ENCODE measurements at places on chromosomes 6 and 20. TPM values are rescaled to one million over a fixed set of nuclear protein-coding genes. Genes with fewer than 3 reads are reported as not detected.

CLPSL1 gene
- not detected for total RNA-seq

SPATA25 gene
- total RNA-seq, result 0.90 TPM

TMEM170B gene
- total RNA-seq, result 2.0 TPM

ADGRF5 gene
- not detected for total RNA-seq

VWA7 gene
- total RNA-seq, result 1.6 TPM

WDR27 gene
- total RNA-seq, result 29.0 TPM

GRCh38 chr20:50680105-50680960 is 11.0 kb downstream of the RIPOR3 start:
- no peak for DNase-seq

DNA sequence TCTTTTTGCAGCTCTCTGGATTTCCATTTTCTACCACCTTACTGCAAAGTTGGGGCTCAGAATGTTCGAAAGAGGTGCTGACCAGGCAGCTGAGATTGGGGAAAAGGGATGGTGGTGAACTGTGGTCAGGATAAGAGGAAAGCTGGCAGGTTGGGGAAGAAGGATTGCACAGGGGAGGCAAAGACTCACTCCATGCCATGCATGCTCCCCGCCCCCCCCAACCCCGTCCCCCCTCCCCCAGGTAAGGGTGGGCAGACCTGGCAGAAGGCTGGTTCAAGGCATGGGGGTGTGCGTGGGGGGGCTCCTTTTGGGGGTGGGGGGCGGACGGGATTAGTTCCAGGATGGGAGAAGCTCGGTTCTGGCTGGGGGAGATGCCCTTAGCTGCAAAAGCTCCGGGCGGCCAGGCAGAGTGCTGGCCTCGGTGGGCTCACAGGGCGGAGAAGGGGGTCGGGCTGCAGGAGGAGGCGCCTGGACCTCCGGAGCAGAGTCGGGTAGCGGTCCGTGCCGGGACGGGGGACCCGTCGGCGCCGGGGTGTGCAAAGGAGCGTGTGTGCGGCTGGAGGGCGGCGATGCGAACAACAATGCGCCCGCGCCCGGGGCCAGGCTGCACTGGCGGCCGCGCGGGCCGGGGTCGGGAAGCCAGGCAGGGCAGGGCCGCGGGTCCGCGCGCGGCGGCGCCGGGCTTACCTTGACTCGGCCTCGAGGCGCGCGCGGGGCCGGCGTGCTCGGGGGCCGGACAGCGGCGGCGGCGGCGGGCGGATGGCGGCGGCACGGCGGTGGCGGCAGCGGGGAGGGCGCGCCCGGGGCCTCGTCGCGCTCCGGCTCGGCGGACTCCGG is 880 bp downstream of the ADNP start:
- peak; percentile 42 for DNase-seq

DNA sequence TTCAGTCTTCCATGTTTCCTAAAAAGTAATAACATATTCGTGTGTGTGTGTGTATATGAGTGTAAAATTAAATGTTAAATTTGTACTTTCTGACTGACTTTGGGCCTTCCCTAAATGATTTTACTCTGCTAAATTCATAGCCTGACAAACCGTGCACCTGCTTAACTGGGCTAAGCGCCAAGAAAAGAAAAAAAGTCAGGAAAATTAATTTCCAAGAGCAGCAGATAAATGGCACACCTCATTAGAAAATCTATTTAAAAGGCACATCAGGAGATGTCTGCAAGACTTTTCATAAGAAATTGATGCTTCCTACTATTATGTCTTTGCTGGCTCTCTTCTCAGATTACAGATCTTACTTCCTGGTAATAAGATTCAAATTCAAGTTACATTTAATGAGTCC is 72.4 kb downstream of the TRDN start:
- no peak for DNase-seq

GRCh38 chr20:944774-945410 is 28.8 kb upstream of the ANGPT4 start:
- DNase-seq, result no peak

- no peak for DNase-seq
Observed at GRCh38 chr6:57305107-57305506, 12.3 kb upstream of the PRIM2 start.

DNA sequence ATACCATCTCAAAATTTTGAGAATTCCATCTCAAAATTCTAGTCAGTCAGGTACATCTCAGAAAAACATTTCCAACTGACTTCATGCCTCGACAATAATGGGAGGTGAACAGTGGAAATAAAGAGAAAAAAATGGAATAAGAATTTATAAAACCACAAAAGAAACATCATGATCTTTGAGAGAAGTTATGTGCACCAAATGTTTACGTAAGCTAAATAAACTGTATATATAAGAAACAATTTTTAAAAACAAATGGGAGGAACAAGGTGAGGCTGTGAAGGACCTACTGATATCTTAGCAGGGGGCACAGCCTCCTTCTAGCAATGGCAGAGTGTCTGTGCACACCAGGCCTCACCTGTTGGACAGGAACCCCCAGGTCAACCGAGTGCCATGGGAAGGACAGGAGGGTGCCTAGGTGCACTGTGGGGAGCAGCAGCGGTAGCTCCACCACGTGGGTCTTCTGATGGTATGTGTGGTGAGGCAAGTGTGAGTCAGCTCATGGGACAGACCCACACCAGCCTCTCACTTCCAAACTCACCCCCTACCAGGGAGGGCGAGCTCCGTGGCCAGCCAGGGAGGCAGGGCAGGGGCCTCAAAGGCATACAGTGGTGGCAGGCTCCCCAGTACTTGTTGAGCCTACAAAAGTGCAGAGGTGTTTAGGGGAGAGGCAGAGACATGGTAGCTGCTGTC is 23.2 kb downstream of the DIDO1 start:
- DNase-seq, result no peak

DNA sequence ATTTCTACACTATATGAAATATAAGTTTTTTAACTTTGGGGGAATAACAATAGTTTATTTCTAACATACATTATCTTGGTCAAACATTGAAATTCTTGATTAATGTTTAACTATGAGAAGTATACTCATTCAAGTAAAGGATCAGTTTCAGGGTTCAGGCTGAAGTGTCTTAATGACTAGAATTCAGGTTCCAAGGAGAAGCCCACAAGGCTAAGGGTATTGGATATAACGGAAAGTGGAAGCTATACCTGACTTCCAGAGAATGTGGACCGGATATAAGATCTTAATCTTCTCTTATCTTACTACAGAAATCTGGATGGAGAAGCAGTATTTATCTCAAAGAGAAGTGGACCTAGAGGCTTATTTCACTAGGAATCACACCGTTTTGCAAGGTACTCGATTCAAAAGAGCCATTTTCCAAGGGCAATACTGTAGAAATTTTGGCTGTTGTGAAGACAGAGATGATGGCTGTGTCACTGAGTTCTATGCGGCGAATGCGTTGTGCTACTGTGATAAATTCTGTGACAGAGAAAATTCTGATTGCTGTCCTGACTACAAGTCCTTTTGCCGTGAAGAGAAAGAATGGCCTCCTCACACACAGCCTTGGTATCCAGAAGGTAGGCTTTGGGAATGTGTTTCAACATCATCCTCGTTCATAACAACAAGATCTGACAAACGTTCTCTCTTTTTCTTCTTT is at the start of gene TINAG:
Gene TINAG, plus strand, starts transcription at position 153 of the 697 bp plus-strand sequence. Its CDS starts 110 bp downstream, at position 263.
- DNase-seq, result no peak

DNA sequence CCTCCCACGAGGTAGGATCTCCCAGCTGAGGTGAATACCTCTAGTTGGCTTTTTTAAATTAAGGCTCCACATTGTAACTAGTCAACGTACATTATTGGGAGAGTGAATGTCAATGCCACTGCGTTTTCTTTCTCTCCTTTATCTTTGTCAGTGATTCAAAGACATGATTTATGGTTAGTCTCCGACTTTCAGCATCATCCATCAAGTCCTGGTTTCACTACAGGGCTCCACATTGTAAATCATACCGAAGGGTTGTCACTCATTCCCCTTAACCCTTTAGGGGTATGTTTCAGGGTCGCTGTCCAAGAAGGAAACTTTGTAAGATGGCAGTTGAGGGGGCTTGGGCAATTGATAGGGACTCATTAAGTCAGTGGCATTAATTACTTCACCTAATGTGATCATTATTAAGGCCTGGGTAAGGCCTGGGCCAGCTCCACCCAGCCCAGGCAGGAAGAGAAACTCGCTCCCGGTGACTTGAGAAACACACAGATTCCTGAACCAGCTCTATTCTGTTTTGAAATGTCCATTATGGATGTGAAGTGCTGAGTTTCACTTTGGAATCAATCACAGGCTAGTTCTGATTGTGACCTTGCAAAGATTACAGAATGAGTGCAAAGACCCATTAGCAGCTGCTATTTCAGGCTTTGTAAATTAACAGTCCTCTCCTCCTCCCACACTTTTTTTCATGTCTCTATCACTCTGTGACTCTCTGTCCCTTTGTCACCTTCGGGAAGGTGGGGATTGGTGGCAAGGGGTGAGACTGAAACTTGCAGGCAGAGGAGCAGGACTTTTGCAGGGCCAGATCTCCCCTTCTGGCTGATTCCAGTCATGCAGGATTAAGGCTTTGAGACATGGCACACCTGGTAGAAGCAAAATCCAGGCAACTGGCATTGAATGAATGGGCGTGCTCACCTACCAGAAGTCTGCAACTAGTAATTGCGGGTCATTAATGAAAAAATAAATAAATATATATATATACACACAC is 222.4 kb downstream of the TSHZ2 start:
- no peak for DNase-seq

DNA sequence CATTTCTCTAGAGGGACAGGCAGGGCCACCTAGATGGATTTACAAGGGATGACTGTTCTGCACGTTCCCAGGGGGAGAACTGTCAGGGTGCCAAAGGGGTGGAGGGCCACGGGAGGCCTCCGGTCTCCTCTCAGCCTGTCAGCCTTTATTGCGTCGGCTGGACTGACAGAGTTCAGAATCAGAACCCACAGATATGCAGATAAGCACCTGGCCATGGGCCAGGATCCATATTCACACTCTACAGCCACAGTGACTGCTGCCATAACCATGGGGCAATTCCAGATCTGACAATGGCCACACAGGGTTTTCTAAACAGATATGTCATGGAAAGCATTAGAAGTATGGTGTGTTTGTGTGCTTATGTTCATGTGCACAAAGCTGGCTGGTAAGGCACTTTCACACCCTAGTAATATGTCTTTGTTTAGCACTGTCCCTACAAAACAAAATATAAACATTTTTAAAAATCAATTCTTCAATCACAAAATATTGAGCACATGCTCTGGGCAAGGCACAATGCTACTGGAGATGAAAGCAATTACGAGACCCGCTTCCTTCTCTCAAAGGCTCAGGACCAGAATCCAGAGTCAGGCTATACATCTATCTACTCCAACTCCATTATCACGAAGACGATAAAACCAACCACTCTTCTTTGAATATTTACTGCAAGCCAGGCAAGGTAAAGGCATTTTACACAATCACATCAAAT is 29.1 kb downstream of the TRAM2 start:
- no peak for DNase-seq

DNA sequence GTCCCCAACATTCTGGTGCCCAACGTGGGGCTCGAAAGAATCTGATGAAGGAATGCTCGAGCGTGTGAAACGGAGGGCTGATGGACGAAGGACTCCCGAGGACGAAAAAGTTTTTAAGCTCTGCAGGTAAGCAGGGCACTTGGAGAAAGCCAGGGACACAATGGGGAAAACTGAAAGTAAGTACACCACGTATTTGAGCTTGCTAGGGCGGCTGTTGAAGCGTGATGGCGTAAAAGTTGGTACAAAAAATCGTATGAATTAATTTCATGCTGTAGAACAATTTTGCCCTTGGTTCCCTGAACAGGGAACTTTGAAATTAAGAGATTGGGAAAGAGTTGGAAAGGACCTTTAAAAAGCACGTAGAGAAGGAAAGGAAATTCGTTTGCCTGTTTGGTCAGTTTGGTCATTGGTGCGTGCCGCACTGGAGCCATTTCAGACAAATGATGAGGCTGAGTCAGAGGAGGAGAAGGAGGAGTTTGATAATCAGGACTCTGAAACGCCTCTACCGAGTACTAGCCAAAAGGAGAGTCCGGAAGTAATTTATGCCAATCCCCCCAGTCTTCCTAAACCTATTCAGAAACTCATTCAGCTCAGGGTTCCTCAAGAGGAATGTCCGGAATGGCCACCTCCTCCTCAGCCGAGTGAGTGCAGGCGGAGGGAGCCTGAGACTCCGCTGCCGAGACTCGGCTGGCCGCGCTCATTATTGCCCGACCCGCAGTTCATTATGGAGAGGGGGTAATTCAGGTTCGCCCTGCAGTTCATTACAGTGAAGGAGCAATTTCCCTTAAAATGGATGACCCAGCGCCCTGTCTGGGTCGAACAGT is 59.2 kb upstream of the PRSS16 start:
- peak; percentile 38 for DNase-seq

GRCh38 chr6:137780447-137781034 is 86.5 kb upstream of the TNFAIP3 start:
- no peak for DNase-seq

- DNase-seq, result no peak
Observed at GRCh38 chr20:63265891-63266515, 6.6 kb upstream of the ARFGAP1 start.

- no peak for DNase-seq
Observed at GRCh38 chr6:122704066-122704465, 75.5 kb upstream of the FABP7 start.

- peak; percentile 52 for DNase-seq
Observed at GRCh38 chr6:33840048-33840926, 36.5 kb upstream of the MLN start.

GRCh38 chr6:99838607-99839006 is 155.4 kb downstream of the MCHR2 start:
- no peak for DNase-seq

- peak; percentile 69 for DNase-seq
Observed at GRCh38 chr20:57620274-57620990, at the start of gene ZBP1. Gene ZBP1 (minus strand): TSS chr20:57620426. CDS start chr20:57620295, 131 bp downstream.

- no peak for DNase-seq
Observed at GRCh38 chr6:132131351-132131750, 180.2 kb upstream of the CCN2 start.

- DNase-seq, result no peak
Observed at GRCh38 chr20:36105711-36106226, 48.8 kb upstream of the EPB41L1 start.
